ENCODE measurements at places on chromosomes 5 and 9. TPM values are rescaled to one million over a fixed set of nuclear protein-coding genes. Genes with fewer than 3 reads are reported as not detected.

DNA sequence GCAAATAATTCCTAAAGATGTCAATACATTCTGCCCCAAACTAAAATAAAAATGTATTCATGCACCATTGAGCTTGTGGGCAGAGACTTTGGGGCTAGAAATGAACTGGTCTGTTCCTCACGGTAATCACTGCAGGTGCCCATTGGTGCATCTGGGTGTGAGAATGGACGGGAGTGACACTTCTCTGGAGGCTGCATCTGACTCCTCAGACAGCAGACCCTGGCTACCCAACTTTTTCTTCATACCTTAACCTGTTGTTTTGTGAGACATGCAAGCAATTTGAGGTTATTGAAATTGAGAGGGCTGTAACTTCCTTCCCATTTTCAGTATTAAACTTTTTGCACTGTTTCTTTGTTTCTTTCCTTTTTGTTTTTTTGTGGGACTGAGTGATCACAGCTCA, 333.4 kb downstream of the ICE1 start:
- DNase-seq: no peak
- peaks cover 12% of the 10 kb centered on the region for H3K4me1 ChIP-seq
- no peak overlapping the region for H3K4me3 ChIP-seq
- H3K27me3 ChIP-seq: no peaks in the 10 kb centered on the region
- no peaks in the 10 kb centered on the region for H3K36me3 ChIP-seq

DNA sequence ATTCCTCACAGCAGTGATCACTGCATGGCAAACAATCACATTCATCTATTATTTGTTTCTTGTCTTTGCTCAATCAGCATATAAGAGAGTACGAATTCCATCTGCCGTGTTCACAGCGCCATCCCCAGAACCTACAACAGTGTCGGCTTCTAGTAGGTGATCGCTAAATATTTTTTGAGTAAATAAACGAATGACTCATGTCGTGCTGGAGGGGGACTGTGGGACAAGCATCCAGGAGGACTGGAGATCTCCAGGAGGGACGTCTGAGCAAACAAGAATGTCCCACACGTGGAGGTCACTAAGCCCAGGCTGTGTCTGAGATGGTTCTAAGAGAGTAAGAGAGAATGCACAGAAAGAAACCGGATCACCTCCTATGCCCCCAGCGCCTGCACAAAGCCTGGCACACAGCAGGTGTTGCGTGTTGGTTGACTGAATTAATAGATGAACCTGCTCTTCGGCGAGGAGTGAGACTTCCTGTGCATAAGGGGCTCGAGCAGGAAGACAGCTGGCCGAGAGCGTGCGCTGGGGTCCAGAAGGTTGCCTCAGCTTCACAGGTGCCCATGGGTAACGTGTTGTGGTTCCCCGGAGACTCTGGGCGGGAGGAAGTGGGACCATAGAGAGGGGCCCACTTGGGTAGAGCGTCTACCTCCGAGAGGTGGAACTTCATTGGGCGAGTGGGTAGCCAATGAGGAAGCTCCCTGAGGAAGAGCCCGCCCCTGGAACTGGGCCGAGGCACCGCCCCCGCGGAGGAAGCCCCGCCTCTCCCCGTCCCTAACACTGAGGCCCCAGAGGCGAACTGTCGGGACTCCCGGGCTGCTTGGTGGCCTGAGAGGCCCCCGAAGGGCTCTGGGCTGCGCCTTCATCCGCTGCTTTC, 193.0 kb downstream of the MELK start:
- H3K4me1 ChIP-seq: no peaks in the 10 kb centered on the region
- H3K36me3 ChIP-seq: no peaks in the 10 kb centered on the region
- DNase-seq: peak; percentile 95
- peaks cover 21% of the 10 kb centered on the region for H3K27me3 ChIP-seq

DNA sequence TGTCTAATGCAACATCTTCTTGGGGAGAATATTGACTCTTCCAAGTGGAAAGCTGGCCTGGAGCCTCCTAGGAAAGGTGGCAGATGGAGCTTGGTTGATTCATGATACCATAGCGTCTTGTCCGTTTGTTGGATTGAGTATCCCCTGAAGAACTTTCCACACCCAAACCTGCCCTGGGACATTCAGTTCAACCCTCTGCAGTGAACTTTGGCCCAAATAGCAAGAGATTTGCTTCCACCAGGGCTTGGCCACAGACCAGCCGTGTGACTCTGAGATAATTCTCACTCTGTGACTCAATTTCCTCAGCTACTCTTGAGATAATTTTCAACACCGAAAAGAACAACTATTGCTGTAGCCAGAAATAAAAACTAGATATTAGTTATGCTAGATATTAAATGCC, 108.0 kb upstream of the RAD23B start:
- no peaks in the 10 kb centered on the region for H3K36me3 ChIP-seq
- no peak overlapping the region for H3K4me3 ChIP-seq
- no peak overlapping the region for H3K27ac ChIP-seq
- no peaks in the 10 kb centered on the region for H3K4me1 ChIP-seq

DNA sequence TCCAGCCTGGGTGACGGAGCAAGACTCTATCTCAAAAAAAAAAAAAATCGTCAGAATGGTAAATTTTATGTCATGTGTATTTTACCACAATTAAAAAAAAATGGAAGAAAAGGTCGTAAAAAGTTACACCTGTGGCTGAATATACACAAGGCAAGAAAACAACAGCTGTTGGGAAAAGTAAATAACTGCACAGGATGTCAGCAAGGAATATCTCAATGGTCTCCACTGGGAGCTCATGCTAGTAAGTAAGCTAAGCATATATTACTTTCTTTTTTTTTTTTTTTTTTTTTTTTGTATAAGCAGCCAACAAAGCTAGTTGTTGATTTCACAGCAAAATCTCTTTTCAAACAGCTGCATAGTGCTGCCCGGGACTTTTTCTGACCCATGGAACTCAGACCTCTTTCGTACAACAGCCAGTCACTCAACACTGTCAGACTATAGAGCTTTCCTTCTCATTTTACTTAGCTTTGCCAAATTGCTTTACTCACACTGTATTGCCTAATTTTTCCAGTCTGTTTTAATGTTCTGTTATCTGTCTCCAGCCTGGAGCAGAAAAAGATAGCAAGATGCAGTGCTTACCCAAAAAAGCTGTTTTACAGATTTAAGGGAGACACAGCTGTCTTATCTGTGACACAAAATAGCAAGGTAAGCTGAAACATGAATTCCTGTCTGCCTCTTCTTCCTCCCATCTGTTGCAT, 175.9 kb downstream of the ENC1 start:
- H3K27ac ChIP-seq: no peak overlapping the region
- H3K4me3 ChIP-seq: no peak overlapping the region
- peaks cover 6% of the 10 kb centered on the region for H3K4me1 ChIP-seq
- H3K36me3 ChIP-seq: no peaks in the 10 kb centered on the region
- no peak for DNase-seq

GRCh38 chr5:131151216-131151615, 13.8 kb downstream of the HINT1 start:
- no peak for DNase-seq
- no peak overlapping the region for H3K4me3 ChIP-seq
- H3K27me3 ChIP-seq: no peaks in the 10 kb centered on the region
- no peaks in the 10 kb centered on the region for H3K4me1 ChIP-seq

DNA sequence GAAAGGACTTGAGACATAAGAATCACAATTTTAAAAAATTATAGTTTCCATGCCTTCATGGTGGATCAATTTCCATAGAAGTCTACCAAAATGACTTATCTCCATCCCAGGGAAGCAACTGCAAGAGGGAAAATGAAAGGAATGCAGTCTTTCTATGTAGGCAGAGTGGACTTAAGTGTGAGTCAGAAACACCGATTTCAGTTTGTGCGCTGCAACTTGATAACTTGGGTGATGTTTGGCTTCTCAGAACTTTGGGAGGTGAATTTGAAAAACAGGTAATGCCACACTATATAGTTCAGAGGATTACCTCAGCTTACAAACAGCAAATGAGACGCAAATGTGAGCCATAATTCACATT, 708 bp upstream of the CSNK1G3 start:
- H3K4me3 ChIP-seq: peak overlapping the region; percentile 19
- peak overlapping the region; percentile 96 for H3K27ac ChIP-seq
- H3K36me3 ChIP-seq: no peaks in the 10 kb centered on the region
- peaks cover 25% of the 10 kb centered on the region for H3K4me1 ChIP-seq

GRCh38 chr5:149863830-149864229, 80.8 kb downstream of the PDE6A start:
- H3K4me1 ChIP-seq: no peaks in the 10 kb centered on the region
- no peak overlapping the region for H3K4me3 ChIP-seq
- H3K27me3 ChIP-seq: no peaks in the 10 kb centered on the region
- no peaks in the 10 kb centered on the region for H3K36me3 ChIP-seq
- no peak for DNase-seq

- peaks cover 45% of the 10 kb centered on the region for H3K27me3 ChIP-seq
- no peaks in the 10 kb centered on the region for H3K4me1 ChIP-seq
- no peak overlapping the region for H3K4me3 ChIP-seq
- H3K36me3 ChIP-seq: no peaks in the 10 kb centered on the region
- no peak for DNase-seq
Observed at GRCh38 chr5:73420666-73421065, 27.9 kb downstream of the FOXD1 start.

- peak; percentile 99 for DNase-seq
Observed at GRCh38 chr9:113150670-113151611, at the start of gene SLC31A2. Gene SLC31A2 (plus strand): TSS chr9:113151007. CDS start chr9:113151075, 68 bp downstream.

The BAAT gene
- polyA plus RNA-seq: not detected

The HAVCR2 gene
- polyA plus RNA-seq: 7.8 TPM

- no peak overlapping the region for H3K27ac ChIP-seq
- no peak for DNase-seq
- no peaks in the 10 kb centered on the region for H3K36me3 ChIP-seq
- peaks cover 5% of the 10 kb centered on the region for H3K4me1 ChIP-seq
- H3K4me3 ChIP-seq: no peak overlapping the region
Observed at GRCh38 chr9:125544988-125545651, 161.9 kb downstream of the MAPKAP1 start.

DNA sequence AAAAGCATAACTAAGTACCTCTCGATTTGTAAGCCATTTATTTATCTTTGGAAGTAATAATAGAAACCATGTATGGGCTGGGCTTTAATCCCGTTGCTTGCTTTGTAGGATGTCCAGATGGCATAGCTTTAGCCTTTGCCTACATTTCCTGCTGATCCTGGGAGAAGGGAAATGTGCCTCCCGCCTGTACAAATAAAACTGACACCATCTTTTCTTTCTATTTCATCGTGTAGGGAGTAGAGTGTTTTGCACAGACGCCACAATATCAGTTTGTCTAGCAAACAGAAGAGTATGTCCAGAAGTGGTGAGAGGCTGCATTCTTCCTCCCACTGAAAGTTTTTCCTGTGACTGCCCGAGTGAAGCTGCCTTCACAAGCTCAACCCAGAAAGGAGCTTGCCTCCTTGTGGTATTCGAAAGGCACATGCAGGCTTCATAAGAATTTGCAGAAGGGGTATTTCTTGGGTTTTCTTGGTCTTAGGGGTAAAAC, 24.7 kb upstream of the TJP2 start:
- H3K4me1 ChIP-seq: no peaks in the 10 kb centered on the region
- H3K36me3 ChIP-seq: no peaks in the 10 kb centered on the region
- no peak overlapping the region for H3K27ac ChIP-seq
- no peak overlapping the region for H3K4me3 ChIP-seq
- no peak for DNase-seq

- DNase-seq: no peak
- peaks cover 50% of the 10 kb centered on the region for H3K4me1 ChIP-seq
- H3K27me3 ChIP-seq: peaks cover 63% of the 10 kb centered on the region
- H3K4me3 ChIP-seq: peak overlapping the region; percentile 52
- H3K27ac ChIP-seq: peak overlapping the region; percentile 91
Observed at GRCh38 chr9:37038302-37038942, 4.4 kb upstream of the PAX5 start.

All from spleen (tissue), 13 donors.